GM20000 (cell line): ENCODE measurements at places on chromosomes 5 and 9.
A peak's percentile ranks its signal among the peaks of the same experiment; 100 is the strongest.

DNA sequence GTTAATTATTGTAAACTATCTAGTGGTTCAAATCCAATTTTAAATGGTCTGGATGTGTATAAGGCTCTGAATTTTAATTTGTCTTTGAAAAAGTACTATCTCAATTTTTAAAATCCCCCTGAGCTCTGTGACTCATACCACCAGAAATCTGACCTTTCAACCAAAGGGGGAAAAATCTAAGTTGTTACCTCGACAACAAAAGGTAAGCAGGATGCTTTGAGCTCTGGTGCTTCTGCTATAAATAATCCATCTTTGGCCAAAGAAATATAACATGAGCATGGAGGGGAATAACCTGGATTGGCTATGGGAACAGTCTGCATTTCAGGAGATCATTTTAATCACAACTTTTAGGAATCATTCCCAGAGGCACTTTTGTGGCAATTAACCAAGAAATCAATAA lies 76.3 kb upstream of the PCSK1 start:
- no peak for DNase-seq

GRCh38 chr5:34606101-34606500 lies 50.0 kb upstream of the RAI14 start:
- DNase-seq = no peak

DNA sequence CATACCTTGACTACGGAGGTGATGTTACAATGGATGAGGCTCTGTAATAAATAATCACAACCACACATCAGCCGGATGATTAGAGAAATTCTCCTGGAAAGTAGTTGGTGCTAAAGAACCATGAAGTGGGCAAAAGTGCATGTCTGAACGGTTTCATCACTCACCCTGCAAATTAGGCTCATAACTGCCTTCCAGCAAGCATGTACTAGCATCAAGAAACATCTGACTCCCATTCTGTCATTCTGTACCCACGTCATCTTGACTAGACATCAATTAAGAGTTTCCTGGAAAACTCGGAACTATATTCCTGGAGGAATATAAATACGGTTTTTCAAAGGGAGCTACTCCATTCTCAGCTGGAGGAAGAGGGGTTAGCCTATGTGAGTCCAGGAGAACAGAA lies 52.2 kb downstream of the HSD17B3 start:
- no peak for DNase-seq

- DNase-seq = no peak
Measured at GRCh38 chr5:141778683-141779082, 96.7 kb upstream of the ARAP3 start.

DNA sequence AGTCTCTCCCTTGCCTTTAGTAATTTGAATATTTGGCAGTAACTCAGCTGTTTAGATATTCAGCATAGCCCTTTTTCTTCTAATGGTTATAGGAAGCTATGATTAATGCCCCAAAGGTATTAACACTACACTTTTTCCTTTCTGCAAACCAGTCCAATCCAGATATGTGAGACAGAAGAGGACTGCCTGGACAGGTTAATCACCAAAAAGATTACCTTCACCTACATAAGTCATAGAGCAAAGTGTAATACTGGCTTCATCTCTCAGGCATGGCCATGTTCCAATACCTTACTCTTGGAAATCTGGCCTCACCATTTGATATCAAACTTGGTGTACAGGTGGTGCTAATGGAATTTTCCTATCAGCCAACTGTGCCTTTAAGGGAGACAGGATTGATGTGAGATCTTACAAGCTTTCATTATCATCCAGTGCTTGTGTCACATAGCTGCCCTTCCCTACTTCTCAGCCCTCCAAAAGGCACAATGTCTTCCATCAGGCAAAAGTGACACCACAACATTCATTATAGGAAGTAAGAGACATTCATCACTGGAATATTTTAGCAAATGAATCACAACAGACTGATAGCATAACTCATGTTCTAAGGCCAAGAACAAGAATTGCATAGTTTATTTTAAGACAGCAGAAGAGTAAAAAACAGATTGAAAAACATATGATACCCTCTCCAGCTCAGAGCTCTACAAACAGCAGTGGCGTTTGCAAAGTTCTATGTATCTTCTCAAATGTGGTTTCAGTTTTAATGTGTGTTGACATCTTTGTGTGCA lies 91.2 kb upstream of the PAM start:
- no peak for DNase-seq

DNA sequence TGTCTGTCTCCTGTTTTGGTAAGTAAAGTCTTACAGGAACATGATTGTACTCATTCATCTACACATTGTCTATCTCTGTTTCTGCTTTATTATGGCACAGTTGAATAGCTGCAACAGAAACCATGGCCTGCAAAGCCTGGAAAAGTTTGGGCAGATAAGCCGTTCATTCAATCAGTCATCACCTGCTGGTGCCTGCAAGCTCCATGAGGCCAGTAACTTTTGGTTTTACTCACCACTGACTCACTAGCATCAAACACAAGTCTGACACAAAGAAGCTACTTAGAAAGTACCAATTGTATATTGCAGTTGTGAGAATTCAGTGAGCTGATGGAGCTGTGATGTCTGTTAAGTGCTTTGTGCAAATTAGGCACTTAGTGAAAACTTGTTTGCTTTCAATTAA lies 373.6 kb upstream of the SGCD start:
- no peak for DNase-seq

DNA sequence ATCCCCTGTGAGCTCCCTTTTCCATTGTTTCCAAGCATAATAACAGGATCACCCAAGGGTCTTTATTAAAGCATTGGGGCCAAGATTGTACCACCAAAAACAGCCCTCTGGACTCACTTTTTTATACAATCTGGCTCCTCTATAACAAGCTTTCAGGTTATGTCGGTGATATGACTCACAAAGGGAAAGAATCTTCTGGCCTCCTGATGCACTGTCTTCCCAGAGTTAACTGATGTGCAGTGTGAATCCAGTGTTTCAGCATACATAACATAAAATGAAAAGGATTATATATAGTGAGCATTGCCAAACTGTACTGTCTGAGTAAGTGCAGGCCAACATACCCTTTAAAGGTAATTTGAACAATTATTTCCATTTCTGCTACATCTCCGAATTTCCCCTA lies 33.9 kb upstream of the MAN2A1 start:
- no peak for DNase-seq

- no peak for DNase-seq
Measured at GRCh38 chr5:135216471-135217343, 182.3 kb downstream of the MACROH2A1 start.

- DNase-seq = no peak
Measured at GRCh38 chr5:125149527-125149926, 403.1 kb upstream of the ZNF608 start.

DNA sequence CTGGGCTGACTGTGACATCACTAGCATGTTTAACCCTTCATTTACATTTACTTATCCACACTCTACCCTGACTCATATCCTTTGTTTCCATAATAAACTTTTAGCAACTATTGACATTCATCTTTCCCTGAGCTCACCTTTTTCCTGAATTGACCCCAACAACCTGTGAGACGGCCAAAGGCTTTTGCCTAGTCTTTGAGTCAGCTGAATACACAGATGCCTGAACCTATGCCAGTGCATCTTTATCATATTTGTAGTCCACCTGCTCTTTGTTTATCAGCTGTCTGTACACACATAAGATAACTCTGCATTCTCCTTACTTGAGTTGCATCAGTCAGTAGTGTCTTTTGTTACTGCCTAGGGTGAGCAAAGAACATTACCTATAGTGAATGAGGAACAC lies 128.5 kb upstream of the HMHB1 start:
- no peak for DNase-seq

GRCh38 chr5:132714456-132715307 lies 22.7 kb downstream of the KIF3A start:
- peak; percentile 7 for DNase-seq

- DNase-seq = peak; percentile 65
Measured at GRCh38 chr5:138503487-138504270, 38.4 kb downstream of the EGR1 start.

DNA sequence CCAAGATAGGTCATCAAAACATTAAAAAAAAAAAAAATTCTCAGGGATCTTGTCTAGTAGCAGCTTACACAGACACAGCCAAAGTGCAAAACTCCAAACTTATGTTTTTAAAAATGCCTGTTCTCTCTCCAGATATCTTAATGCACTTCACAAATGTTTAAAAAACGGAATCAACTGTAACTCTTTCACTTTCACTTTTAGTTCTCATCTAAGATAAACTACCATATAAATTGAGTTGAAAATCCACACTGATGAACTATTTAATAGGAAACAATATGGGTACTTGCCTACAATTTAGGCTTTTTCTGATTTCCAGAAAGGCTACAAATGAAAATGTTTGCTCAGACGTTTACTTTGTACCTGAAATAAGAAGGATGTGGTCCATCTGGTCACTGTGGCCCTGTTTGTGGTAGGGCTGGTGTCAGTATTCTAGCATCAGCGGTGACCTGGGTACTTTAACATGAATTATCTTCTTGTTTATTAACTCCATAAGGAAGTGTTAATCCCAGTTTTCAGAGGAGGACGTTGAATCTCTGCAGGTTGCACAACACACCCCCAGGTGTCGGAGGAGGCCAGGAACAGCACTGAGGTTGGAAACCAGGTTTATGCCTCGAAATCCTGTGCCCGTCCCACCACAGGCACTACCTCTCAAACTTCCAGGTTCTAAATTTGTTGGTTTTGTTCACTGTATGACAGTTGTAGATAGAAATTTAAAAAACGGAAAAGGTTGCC lies 13.3 kb upstream of the LPCAT1 start:
- no peak for DNase-seq

DNA sequence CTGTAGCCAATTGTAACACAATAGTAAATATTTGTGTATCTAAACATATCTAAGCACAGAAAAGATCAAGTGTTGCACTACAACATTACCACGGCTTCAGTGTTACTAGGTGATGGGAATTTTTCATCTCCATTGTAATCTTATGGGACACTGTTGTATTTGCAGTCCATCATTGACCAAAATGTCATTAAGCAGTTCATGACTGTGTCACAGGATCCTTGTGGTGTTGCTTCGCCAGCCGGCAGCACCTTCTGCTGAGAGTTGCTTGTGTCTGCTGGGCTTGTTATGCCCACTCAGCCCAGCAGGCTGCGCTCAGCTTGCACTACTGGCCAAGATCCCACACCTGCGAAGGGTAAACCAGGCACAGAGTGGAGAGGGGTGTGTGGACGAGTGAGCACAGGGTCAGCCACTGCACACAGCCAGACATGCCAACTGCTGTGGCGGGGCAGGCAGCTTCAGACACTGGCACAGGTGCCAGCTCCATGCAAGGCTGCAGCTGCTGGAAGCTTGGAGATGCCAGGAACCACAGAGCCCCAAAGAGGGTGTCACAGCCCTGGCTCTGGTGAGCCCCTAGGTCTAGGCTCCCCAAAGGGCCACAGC lies 273.7 kb downstream of the CETN3 start:
- DNase-seq = no peak

GRCh38 chr5:68456756-68457217 lies 241.2 kb downstream of the PIK3R1 start:
- no peak for DNase-seq

GRCh38 chr5:126812199-126812570 lies 35.2 kb downstream of the LMNB1 start:
- DNase-seq = no peak

- no peak for DNase-seq
Measured at GRCh38 chr9:136667940-136668760, 5.4 kb downstream of the EGFL7 start.

GRCh38 chr9:73916016-73916673 lies 581.0 kb upstream of the RORB start:
- DNase-seq = no peak

DNA sequence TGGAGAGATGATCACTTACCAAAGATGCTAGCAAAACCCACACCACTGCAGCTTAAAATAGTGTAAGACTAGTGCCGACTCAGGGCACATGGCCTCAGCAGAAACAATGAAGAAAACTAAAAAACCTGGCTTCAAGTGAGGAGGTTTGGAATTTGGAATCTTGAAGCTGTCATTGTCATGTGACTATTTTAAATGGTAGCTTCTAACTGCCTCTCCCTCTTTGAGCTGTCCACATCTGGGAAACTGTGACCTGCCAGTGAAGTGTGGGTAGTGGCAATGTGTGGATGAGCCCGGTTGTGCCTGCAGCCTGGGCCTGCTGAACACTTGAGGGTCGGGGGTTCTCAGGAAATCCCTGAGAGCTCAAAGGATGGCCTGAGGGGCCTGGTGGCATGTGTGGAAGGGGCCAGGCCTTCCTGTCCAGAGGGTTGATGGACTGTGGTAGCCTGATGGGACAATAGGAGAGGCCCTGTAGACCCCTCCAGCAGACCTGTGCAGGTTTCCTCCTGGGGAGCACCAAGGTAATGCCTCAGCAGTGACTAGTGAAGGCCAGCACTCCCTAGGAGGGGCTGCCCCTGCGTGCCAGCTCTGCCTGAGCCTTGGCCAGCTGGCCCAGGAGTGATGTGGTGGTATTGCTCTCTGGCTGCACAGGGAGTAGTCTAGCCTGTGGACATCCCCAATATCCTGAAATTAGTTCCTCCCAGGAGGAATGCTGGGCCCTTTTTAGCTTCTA lies 13.6 kb downstream of the USP20 start:
- no peak for DNase-seq

- DNase-seq = peak; percentile 44
Measured at GRCh38 chr9:19424176-19424779, 15.5 kb downstream of the ACER2 start.

DNA sequence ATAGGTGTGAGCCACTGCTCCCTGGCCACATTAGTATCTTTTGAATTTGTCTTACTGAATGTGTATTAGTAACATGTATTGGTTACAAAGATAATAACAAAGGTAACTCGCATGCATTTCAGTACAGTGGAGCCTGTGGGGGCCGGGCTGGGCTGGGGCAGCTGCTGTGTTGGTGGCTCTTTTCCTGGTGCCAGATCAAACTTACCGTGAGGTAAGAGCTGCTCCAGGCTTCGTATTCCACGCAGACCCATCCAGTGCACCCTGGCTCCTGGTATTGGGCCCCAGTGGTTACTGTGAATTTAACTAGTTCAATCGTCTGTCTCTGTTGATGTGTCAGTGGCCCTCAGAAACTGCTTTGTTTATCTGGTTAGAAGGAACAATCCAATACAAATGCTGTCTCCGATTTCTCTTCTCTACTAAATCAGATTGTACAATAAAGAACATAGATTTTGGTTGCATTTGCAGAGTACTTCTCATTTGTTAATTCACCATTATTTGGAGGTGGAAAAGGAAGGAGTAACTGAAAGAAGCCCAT lies 15.6 kb downstream of the PRRC2B start:
- DNase-seq = no peak

- no peak for DNase-seq
Measured at GRCh38 chr5:146890731-146891440, 12.3 kb upstream of the PPP2R2B start.

- no peak for DNase-seq
Measured at GRCh38 chr9:91384954-91385353, 23.2 kb upstream of the AUH start.

GRCh38 chr5:8870959-8871355 lies 674.9 kb downstream of the SEMA5A start:
- no peak for DNase-seq
